ENCODE measurements at places on chromosomes 3 and 15.

GRCh38 chr3:106088304-106088703 is 219.5 kb upstream of the CBLB start:
- no peak for DNase-seq

GRCh38 chr15:78052001-78052401 is 25.5 kb downstream of the TBC1D2B start:
- DNase-seq = no peak

DNA sequence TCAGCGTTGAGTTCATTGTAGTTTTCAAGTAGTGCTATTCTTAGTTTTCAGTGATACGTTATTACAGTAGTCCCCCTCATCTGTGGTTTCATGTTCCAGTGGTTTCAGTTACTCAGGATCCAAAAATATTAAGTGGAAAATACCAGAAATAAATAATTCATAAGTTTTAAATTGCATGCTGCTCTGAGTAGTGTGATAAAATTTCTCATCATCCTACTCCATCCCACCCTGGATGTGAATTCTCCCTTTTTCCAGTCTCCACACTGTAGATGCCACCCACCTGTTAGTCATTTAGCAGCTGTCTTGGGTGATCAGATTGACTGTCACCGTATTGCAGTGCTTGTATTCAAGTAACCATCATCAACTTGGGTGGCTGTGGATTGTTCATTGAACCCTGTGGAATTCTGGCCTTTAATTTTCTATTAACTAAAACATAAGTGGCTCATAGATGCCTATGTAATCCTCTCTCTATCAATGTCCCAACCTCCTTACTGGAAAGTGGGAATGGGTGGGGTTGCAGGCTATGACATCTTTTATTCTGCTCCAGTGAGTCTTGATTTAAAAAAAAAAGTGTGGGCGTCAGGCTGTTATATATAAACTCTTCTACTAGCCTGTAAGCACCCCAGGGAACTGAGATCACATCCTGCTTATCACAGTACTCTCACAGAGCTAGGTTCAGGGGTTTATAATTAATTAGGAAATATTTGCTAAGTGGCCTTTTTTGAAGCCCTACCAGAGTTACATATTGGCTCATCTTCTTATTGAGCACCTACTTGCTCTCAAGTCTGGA is 97.5 kb downstream of the CFAP20DC start:
- no peak for DNase-seq

- no peak for DNase-seq
These were observed 214.2 kb downstream of the IL20RB start for GRCh38 chr3:137171834-137172603.

DNA sequence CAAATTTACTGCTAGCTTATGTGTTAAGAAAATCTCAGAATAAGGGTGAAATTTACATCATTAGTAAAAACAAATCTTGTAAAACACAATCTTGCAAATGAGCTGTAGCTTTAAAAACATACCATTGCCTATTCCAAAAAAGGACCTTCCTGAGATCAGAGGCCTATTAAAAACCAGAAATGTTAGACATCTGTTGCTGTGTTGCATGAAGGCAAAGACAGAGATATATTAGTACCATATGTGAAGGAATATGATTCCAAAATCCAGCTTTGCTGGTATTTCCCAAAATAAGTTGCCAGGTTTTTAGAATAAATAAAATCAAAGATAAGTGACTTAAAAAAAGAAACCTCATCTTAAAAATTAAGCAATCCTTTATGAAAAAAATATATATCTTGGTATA is 504.1 kb upstream of the CDIN1 start:
- no peak for DNase-seq

DNA sequence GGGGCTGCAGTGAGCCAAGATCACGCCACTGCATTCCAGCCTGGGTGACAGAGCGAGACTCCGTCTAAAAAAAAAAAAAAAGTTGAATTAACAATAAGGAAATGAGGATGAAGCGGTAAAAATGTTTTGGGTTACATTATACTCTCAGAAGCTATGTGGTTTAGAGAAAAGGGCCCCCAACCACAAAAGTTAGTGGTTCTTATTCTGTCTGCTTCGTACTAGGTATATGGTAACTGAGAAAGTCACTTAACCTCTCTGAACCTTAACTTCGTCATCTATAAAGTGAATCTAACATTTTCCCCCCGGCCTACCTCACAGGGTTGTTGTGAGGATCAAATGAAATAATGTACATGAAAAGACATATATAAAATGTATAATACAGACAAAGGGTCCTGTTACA is 38.4 kb upstream of the EHHADH start:
- no peak for DNase-seq

DNA sequence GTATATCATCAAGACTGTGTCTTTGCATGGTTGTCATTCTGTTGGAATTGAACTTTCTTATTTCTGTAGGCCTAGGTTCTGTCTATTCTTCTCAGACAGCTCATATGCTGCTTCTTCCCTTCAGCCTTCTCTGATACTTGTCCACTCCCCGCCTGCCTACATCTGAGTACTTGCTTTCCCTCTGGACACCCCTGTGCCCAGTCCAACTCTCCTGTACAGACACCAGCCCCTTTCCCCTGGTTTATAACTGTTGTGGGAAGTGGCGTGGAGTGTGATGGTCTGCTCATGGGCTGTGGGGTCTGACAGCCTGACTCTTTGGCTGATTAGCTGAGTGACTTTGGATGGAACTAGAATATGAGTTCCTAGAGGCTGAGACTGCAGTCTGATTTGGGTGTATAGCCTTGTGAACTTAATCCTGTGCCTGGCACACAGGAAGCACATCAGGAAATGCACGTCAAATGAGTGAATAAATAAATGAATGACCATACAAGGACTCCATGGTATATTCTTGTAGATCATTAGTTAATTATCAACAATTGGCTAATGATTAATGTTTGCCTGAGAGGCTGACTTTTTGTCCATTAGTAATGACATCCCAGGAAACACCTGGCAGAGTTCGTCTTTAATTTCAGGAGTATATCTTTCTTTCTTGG is 11.8 kb downstream of the CACNA1D start:
- no peak for DNase-seq
